ENCODE measurements at places on chromosomes 16 and 17. TPM values are rescaled to one million over a fixed set of nuclear protein-coding genes. Genes with fewer than 3 reads are reported as not detected.

CLEC3A gene
- not detected for total RNA-seq

HYDIN gene
- total RNA-seq: not detected

PIMREG gene
- 24.9 TPM for total RNA-seq

HOXB4 gene
- total RNA-seq: 6.9 TPM

ATP2A3 gene
- 306 TPM for total RNA-seq

MT1H gene
- 4.8 TPM for total RNA-seq

CCL13 gene
- not detected for total RNA-seq

PPP1R27 gene
- not detected for total RNA-seq

TEKT3 gene
- total RNA-seq: 0.16 TPM

EVPL gene
- 0.16 TPM for total RNA-seq

AOC3 gene
- 0.70 TPM for total RNA-seq

TMED6 gene
- total RNA-seq: 1.8 TPM

KRTAP2-3 gene
- total RNA-seq: not detected

FZD2 gene
- total RNA-seq: 0.30 TPM

RECQL5 gene
- total RNA-seq: 39.3 TPM

OR2C1 gene
- total RNA-seq: not detected

CDIP1 gene
- 53.6 TPM for total RNA-seq

LRRC37A gene
- 2.9 TPM for total RNA-seq

All from T-helper 2 cell treated with Interferon-gamma antibody and Interleukin-4, amounts not matched to agents 100 ng/mL and 5 ng/mL, for 36 hours (primary cell).